CD4-positive, alpha-beta memory T cell (primary cell): ENCODE measurements at places on chromosomes 16 and 17. TPM values are rescaled to one million over a fixed set of nuclear protein-coding genes. Genes with fewer than 3 reads are reported as not detected.

The HSF5 gene
- polyA plus RNA-seq: 0.84 TPM

The GRAPL gene
- 1.5 TPM for polyA plus RNA-seq

DNA sequence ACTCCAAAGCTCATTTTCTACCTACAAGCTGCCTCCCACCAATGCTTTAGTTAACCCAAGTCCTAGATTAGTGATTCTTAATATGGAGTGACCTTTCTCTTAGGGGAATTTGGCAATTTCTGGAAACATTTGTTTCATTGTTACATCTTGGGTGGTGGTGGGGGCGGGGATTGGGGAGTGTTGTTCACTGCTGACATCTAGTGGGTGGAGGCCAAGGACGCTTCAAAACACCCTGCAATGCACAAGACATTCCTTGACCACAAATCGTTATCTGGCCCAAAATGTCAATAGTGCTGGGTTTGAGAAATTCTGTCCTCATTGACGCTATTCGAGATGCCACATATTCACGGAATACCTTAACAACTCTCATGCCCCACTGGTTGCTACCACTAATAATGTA lies 282.9 kb downstream of the RBFOX1 start:
- no peak for DNase-seq

GRCh38 chr16:85255777-85256176 lies 143.5 kb upstream of the CIBAR2 start:
- DNase-seq: no peak

- no peak for DNase-seq
Observed at GRCh38 chr17:11608396-11608795, 10.1 kb downstream of the DNAH9 start.

- no peak for DNase-seq
Observed at GRCh38 chr16:69204172-69204571, 17.2 kb downstream of the SNTB2 start.

The CAVIN1 gene
- polyA plus RNA-seq: not detected

DNA sequence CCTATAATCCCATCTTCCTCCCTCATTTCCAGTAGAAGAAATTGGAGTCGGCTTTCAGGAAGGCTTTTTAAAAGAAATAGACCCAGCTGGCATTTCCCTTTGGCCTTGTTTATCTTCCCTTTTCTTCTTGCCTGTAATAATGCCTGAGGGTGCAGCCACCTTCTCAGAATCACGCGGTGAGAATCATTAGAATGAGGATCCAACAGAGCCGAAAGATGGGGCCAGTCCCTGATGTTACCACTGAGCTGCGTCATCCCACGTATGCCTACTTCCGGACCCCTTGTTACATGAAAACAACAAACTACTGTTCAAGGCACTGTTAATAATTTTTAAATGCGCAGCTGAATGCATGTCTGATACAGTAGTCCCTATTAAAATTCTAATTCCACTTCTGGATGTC lies 24.1 kb downstream of the SDR42E1 start:
- DNase-seq: no peak

The AANAT gene
- not detected for polyA plus RNA-seq

GRCh38 chr17:50382931-50383330 lies 9.9 kb downstream of the EME1 start:
- DNase-seq: no peak

The ABCA5 gene
- polyA plus RNA-seq: 7.7 TPM

GRCh38 chr17:59637611-59638310 lies 18.1 kb downstream of the CLTC start:
- no peak for DNase-seq

- no peak for DNase-seq
Observed at GRCh38 chr17:73107191-73107590, 14.7 kb upstream of the SLC39A11 start.

The RUNDC3A gene
- polyA plus RNA-seq: 0.28 TPM

The RAB37 gene
- polyA plus RNA-seq: 47.8 TPM

The PLLP gene
- polyA plus RNA-seq: 1.6 TPM

DNA sequence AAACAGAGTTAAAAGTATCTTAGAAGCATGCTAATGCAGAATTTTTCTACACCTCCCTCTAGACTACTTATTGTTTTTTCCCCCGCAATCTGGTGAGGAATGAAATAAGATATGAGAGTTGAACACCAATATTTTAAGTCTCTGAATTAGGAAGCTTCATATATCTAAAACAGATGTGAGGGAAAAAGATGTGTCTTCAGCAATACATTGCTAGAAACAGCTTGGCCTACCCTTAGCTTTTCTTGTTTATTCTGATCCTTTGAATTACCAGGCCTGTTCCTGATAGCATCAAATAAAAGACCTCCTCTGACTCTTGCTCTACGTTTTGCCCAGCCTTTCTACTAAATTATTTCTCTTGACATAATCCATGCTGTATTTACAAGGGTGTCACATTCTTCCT lies 221.8 kb downstream of the CDH11 start:
- no peak for DNase-seq

The UNC13D gene
- 78.9 TPM for polyA plus RNA-seq

GRCh38 chr17:64187093-64187895 lies 57.4 kb upstream of the ERN1 start:
- no peak for DNase-seq

- DNase-seq: no peak
Observed at GRCh38 chr16:51831595-51832367, 680.7 kb upstream of the SALL1 start.

DNA sequence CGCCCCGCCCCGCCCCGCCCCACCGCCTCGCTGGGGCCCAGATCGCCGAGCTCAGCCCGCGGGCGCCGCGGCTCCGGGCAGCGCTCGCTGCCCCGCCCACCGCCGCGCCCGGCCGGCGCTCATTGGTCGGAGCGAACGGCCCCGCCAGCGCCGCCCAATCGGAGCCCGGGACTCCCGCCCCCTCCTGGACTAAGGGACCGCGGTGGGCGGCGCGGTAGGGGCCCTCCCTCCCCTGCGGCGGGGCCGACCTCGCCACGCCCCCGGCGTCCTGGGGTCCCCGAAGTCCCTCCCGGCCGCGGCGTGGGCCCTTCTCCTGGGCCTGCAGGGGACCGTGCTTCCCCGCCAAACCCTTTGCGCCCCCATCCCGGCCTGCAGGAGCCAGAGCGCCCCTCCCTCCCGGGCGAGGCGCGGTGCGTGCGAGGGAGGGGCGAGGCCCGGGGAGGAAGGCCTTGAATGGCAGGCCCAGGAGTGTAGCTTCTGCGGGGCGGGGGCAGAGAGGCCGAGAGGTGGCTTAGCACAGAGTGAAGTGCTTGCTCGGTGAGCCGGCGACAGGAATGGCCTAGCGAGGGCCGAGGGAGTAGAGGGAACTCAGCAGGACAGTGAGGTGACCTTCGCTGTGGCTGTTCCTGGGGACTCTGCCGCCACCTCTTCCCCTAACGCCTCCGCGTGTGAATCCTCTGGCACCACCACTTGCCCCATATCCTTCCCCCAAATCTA lies at the start of gene CAMKK1:
Gene CAMKK1 (minus strand): TSS at position 51 of the 717 bp plus-strand sequence. CDS start 7,366 bp downstream, outside the sequence.
- DNase-seq: peak; percentile 87

DNA sequence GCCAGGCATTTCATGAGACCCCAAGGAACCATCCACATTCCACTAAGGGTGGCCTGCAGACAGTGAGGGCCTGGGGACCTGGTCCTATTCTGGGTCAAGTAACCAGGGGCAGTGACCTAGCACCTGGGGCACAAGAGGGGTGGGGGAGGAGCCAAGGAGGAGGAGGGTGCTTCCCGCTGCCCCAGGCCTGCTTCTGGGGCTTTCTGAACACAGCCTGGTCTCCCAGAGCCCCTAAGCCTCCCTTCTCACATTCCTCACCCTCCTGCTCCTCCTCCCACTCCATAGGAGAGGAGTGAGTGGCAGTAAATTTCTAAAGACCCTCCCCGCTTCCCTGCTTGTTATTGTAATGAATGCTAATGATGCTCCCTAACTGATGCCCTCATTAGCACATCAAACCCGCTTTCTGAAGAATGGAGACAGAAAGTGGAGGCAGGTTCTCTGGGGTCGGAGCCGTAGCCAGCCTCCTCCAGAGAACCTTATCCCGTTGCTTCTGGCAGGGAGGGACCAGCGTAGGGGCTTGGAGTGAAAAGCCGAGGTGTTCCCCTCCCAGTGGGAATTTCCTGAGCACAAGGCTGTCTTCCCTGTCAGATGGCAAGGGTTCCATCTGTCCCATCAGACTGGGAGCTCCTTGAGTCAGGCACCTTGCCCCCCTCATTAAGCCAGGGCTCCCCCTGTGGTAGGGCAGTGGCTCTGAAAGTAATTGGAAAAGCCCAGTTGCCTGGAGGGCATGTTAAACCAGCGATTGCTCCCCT lies 3.7 kb upstream of the SRCIN1 start:
- no peak for DNase-seq

GRCh38 chr16:48430890-48431289 lies 45.7 kb upstream of the SIAH1 start:
- no peak for DNase-seq

GRCh38 chr17:41810659-41811548 lies 845 bp downstream of the P3H4 start:
- no peak for DNase-seq

The MYBBP1A gene
- 12.5 TPM for polyA plus RNA-seq

- no peak for DNase-seq
Observed at GRCh38 chr17:38608648-38609047, 2.9 kb upstream of the SRCIN1 start.

DNA sequence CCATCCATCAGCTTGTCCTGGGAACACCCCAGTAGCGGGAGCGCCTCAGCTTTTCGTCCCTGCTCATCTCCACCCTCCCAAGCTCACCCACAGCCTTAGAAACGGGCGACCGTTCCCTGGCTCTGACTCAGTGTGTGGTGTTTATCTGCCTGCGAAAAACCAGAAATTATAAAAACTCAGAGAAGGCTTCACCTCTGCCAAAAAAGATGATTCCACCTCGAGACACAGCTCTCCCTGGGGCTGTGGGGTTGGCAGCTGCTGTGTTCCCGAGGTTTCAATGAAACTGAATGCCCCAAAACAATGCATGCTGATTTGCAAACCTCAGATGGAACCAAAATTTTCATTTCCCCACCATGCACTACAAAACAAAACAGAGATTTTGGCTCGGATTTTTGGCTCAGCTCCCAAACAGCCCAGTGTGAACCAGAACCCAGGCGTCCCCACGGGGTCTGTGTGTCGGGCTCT lies 62.4 kb upstream of the MED9 start:
- DNase-seq: no peak

The CHST4 gene
- polyA plus RNA-seq: not detected

DNA sequence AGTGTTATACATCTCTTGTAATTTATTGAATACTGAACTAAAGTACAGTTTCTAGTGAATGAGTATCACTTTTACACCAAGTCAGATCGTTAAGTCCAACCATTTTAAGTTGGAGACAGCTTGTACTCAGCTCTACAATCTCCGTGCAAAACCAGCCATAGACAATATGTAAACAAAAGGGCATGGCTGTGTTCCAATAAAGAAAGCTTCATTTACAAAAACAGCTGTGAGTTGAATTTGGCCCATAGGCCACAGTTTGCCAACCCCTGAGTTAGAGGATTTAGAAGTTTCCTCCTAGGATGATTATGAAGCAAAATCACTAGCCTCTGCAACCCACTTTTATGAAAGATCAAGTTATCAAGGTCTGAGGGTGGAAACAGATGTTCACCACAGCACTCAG lies 105.7 kb upstream of the RCVRN start:
- no peak for DNase-seq

DNA sequence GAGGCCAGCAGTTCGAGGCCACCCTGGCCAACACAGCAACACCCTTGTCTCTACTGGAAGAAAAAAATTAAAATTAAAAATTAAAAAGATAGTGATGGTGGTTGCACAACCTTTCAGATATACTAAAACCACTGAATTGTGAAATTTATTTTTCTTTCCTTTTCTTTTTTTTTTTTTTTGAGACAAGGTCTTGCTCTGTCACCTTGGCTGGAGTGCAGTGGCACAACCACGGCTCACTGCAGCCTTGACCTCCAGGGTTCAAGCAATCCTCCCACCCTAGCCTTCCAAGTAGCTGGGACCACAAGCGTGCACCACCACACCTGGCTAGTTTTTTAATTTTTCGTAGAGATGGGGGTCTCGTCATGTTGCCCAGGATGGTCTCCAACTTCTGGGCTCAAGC lies 254.4 kb downstream of the SLC39A11 start:
- no peak for DNase-seq

The NPIPA7 gene
- polyA plus RNA-seq: 1.2 TPM

The AXIN2 gene
- polyA plus RNA-seq: 11.8 TPM

GRCh38 chr17:68835071-68835470 lies 120.1 kb downstream of the ABCA8 start:
- DNase-seq: no peak

DNA sequence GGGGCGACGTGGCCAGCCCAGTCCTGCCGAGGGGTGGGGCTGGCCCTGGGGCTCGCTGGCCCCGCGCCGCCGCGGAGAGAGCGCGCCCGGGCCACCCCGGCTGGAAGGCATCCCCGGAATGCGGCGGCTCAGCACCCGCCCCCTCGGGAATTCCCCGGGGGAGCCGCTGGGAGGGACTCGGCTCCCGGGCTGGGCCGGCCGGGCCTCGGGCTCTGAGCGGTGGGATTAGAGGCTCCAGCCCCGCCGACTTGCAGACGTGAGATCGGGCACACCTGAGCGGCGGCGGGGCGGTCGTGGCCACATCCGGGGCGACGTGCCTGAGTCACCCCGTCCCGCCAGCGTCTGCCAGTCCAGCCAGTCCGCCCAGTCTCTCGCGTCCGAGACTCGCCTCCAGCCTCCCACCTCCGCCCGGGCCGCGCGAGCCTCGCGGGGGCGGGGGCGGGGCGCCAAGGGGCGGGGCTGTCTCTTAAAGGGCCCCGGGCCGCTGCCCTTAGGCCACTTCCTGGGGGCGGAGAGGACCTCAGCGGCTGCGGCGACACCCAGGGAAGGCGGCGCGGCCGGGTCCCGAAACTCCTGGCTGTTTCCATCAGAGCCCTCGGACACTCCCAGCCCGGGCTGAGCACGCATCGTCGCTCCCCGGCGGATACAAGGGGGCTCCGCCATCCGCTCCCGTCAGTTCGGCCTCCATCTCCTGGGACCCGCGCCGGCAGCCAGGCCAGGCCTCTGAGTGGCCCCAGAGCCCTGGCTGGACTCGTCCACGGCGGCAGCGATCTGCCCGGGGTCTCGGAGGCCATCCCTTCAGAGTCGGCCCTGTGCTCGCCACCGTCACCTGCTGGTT lies at the start of gene KCTD11:
Gene KCTD11 (plus strand): TSS at position 498 of the 838 bp plus-strand sequence.
- peak; percentile 64 for DNase-seq

GRCh38 chr16:86370062-86370461 lies 140.3 kb upstream of the FOXF1 start:
- no peak for DNase-seq

DNA sequence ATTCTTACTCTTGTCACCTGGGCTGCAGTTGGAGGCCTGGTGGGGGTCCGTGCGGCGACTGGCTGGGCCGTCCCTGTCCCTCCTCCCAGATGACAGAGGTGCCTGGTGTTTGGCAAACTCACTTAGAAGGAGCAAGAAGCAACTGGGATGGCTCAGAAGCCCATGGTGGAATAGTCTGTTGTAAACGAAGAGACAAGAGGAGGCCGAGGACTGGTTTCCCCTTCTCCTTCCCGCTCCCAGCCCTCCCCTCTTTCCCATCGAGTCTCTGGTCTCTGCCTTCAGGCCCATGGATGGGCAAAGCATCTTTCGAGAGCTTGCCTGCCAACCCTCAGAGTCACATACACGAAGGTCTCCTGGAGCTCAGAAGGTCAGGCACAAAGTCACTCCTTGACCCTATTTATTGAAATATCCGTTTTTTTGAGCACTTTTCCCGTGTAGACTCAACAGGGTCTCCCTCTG lies 364.4 kb downstream of the SEC14L1 start:
- no peak for DNase-seq
